ENCODE measurements at places on chromosomes 6 and 20.

DNA sequence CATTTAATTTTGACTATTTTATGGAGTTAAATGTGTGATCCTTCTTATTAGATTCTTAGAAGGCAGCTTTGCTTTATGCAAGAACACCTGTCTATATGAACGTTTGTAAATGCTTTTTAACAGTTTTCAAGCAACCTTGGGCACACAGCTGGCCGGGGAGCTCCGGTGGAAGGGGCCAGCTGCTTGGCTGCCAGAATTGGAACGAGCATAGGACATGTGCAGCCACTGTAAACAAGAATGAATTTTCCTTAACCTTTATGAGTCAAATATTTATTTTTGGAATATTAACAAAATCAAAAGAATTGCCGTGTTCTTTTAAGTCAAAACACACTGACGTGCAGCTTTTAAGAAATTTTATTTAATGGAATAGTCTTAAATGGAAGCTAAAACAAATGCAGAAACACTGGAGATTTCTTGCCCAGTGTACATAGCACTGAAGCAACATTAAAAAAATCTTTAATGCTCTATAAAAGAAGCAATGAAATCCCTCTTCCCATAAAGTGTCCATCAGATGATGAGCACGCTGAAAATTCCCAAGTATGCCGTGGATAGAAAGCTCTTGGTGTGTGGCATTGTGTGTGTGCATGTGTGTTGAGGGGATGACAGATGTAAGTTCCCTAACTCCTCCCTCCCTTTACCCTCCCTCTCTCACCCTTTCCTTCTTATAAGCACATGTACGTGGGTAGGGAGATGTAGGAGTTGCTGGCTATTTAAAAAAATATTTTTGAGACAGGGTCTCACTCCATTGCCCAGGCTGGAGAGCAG, 208.9 kb upstream of the EXOC2 start:
- DNase-seq, result no peak

- DNase-seq, result no peak
These were observed 110.5 kb upstream of the SLC2A12 start for GRCh38 chr6:134162932-134163331.

DNA sequence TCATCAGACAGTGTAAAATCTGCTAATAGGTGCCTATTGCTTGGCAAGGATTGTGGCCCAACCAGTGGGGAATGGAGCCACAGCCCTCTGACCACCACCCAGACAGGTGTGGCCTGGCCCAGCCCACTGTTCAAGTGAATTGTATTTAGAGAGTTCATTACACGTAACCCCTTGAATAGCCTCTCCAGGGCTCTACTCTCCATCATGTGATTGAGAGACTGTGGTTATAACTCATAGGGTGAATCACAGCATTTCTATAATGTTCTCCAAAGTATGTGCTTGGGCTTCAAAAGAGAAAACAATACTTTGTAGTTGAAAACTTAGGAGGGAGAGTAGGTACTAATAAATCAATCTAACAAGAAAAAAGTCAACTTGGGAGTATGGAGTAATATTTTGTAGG, 38.4 kb downstream of the ALDH8A1 start:
- no peak for DNase-seq

DNA sequence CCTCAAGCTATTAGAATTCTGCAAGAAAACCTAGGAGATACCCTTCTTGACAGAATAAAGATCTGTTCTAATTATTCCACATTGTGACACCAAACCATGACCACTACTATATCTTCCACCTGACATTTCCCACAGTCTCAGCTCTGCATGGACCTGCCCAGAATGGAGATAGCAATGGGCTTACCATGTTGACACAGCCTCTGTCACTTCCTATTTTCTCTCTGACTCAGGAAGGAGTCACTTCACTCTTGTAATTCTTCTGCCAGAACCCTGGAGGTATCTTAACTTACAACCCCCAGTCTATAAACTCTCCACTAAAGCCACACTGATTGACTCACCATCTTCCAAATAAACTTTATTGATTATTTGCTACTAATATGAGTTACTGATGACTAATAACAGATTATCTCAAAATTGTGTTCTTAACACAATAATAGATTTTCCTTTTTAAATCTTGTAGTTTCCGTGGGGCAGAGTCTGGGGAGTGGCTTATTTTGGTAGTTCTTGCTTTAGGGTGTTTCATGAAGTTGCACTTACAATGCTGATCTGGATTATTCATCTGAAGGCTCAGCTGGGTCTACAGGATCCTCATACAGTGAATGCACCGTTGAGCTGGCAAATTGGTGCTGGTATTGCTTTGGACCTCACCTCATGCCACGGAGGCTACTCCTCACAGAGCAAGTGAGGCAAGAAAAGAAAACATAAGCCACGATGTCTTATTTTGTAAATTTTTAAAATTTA, 869.9 kb downstream of the KIF16B start:
- DNase-seq, result no peak

DNA sequence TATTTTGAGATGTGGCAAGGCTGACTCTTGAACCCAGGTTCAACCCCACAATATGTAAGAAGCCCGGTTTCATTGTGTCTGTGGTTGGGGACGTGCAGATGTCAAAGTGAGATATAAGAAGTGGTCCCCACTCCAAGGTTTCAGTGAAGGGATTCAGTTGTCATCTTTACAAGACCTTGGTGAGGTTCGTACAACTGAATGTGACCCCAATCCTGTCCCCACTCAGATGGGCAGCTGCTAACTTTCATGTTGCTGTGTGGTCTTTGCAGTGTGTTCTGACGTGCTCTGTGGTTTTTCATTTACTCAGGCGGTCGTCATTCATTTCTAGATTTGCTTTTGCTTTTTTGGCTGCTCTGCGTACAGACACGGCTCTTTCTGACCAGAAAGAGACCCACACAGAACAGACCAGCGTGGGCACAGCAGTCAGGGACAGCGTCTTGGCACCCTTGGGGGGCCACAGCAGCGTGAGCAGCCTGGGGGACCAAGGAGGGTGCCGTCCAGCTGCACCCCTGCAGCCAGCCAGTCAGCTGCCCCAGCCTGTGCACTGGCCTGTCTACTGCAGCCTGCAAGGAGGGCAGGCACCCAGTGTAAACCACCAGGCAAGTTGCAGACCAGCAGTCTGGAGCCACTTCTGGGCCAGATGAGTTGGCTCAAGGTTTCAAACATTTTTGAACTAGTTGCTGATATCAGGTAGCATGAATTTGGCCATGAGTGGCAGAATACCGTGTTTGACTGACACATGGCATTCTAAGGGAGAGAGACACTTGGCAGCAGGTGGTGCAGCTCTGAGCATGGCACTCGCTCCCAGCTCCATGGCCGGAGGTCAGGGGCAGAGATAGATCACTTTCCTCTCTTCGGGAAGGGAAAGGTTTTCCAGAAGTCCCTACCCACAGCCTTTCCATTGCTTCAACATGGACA, 49.4 kb upstream of the IRF4 start:
- DNase-seq, result no peak

- no peak for DNase-seq
These were observed 48.7 kb downstream of the SLC35F1 start for GRCh38 chr6:117955684-117956256.

- DNase-seq, result no peak
These were observed 14.9 kb downstream of the BPIFA1 start for GRCh38 chr20:33250666-33251065.

- DNase-seq, result peak; percentile 66
These were observed 112.0 kb upstream of the CDYL start for GRCh38 chr6:4664117-4664626.

DNA sequence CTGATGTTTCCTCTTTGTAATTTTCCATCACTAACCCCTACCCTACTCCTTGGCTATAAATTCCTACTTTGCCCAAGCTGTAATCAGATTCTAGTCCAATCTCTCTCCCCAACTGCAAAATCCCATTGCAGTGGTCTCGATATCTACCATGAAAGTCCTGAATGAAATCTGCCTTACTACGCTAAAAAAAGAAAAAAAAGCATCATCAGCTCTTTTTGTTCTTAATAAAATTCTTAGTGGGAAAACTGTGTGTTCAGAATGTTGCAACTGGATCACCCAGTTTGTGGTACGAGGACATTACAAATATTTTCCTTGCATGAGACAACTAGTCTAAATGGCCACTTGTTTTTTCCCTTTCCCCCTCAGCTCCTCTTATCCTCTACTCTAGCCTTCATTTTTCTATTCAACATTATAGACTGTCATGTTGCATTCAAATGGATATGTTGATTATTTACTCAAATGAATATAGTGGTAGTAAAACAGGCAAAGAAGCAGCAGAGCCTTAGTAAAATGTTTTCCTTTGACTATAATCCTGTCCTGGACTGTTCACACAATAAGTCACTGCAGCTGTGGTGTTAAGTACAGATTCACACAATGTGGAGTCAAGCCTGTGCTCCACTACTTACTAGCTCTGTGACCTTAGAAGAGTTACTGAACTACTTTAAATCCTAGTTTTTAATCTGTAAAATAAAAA, 527.1 kb upstream of the MARCKS start:
- DNase-seq, result no peak

DNA sequence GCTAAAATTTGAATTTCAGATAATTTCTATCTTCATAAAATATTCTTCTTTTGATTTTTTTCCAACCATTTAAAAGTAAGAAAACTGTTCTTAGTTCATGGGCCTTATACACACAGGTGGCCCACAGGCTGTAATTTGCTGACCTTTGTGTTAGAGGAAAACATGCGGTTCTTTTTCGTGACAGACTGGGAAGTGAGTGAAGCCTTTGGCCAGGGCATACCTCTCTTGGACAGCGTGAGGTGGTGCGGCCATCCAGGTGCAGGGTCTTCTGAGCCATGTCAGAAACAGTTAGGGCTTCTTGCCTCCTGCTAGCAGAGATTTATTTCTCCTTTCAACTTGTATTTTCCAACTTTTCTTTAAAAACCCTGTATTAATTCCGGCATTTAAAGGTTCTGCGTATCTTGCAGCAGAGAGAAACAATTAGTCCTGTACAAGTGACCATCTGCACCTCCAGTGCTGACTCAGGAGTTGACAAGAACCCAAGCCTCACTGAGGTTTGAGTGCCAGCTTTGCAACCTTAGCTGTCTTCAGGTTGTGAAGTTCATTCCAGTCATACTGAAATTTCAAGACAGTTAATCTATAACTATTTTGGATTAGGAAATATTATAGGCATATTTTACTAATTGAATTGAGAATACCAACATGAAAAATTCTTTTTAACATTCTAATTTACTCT, 177.8 kb downstream of the LY86 start:
- DNase-seq, result no peak

DNA sequence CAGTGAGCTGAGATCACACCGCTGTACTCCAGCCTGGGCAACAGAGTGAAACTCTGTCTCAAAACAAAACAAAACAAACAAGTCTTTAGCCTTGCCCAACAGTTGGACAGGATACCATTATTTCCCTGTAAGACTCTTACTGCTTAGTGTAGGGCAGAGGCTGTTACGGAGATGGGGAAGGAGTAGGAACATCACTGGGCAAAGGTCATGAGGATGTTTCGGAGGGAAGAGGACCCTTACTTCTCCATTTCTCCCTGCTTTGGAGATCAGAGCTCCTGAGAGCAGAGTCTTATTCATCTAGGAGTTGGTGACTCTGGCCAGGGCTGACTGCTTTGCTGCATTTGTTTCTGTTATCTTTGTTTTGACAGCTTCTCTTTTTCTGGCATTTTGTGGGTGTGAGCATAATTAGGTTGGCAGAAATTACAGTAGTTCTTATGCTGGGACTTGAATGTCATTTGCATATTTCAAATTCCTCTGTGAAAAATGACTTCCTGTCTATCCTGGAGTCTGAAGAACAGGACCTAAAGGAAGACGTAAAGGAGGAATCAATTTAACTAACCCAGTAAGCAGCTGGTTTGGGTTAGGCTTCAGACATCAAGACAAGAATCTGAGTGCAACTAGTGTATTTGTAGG, 89.0 kb downstream of the CDS2 start:
- no peak for DNase-seq

- no peak for DNase-seq
These were observed 87.5 kb downstream of the SYNJ2 start for GRCh38 chr6:158068893-158069799.

- no peak for DNase-seq
These were observed 135.0 kb upstream of the MAN1A1 start for GRCh38 chr6:119484598-119484997.

GRCh38 chr6:13873288-13874190, 51.2 kb upstream of the RNF182 start:
- DNase-seq, result peak; percentile 77
